ENCODE measurements at places on chromosomes 3 and 15.

DNA sequence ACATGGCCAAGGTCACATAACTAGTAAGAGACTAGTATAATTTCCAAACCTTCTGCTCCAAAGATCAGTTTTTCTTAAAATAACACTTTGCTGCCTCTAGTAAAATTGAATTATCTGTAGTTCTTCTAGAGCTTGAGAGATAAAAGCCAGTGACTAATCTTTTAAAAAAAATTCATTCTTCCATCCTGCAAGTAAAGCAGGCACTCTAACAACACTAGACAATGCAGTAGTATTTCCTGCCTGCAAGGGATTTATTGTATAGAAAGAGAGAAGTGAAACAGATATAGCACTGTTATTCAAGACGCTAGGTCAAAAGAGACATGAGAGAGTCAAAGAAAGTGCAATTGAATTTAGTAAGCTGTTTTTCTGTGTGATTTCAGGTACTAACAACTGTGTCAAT is 159.5 kb upstream of the TBC1D5 start:
- DNase-seq = peak; percentile 13

DNA sequence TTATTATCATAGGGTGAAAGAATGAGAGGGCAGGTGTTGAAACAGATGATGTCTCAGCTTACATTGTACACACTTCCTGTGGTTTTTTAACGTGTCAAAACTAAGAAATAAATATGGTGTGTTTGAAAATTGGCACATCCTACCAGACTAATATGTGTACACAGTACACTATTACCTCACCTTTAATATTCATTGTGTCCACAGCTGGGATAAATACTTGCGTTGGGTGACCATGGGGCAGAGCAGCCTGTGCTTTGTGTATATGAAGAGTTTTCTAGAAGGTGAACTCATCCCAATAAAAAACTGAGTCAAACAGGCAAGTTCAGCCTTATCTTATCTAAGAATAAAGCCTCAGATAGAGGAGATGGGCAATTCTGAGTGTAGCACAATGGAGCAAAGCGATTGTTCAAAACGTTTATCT is 17.3 kb downstream of the SUCNR1 start:
- peak; percentile 98 for DNase-seq

DNA sequence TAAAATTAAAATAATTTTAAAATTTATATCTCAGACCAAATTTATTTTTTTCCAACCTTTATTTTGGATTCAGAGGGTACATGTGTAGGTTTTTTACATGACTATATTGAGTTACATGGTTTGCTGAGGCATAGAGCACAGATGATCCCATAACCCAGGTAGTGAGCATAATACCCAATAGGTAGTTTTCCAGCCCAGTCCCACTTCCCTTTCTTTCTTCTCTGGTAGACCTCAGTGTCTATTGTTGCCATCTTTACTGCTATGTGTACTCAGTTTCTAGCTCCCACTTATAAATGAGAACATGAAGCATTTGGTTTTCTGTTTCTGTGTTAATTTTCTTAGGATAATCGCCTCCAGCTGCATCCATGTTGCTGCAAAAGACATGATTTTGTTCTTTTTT is 338.1 kb downstream of the EFHB start:
- no peak for DNase-seq

DNA sequence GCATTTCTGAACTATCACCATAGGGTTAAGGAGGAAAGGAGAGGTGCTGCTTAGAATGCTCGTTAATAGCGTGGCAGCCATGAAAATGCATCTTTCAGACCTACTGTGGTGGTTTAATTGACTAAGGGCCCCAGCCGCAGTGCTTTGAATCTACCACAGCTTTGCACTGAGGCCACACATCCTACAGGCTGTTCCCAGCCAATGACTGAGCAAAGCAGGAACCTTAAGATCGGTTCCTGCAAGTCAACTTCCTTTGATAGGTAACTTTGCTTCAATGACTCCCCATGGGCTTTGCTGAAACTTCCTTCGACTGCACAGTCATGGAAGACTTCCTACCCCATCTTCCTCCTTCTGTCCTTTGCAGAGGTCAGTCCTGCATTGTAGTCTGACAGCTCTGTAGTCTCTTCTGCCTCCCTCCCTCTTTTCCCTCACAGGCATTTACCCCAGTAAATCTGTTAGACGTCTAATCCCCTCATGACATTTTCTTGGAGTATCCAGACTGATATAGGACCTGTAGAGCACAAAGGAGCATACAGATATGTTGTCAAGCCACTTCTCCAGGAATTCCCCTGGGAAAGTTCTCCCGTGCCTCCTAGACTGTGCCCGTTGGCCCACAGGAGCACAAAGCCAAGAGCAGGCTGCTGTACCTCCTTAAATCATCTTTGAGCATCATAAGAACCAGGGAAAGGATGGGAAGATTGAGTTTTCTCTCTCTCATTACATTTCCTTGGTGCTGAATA is 2.6 kb upstream of the BCL2A1 start:
- no peak for DNase-seq

GRCh38 chr3:58864480-58864879 is 185.3 kb downstream of the CFAP20DC start:
- peak; percentile 42 for DNase-seq

DNA sequence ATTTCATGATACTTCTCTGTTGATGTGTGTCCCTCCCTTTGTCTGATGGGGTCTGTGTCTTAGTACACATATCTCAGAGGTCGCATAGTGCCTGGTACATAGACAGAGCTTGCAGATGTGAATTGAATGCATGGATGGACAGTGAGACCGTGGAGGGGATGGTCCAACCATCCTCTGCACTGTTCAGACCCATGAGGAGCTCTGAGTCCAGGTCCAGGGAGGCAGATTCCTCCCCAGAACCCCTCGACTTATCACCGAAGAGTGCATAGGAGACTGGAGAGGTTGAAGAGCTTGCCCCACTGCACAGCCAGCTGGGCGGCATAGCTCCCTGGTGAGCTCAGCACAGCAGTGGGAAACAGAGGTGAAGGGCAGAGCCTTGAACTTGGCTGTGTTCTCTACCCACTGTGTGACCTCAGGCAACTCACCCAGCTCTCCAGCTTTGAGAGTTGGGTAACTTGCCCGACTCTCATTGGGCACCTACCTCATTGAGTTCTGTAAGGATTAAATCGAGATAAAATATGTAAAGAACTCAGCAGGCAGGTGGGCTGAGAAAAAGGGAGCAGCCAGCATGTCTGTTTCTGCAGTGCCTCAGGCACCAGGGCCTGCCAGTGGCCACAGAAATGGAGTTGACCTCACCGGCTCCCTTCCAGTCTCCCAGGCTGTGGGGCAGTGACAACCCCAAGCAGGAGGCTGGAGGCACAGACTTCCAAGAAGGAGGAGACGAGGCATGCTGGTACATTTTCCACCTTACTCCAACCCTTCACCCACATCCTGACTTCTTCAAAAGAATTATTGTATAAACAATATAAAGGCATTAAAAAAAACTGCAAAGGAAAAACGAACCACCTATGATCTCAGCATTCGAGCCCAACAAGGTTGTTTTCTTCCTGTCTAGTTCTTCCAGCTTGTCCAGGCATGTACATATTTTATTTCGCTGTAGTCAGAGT is 54.1 kb upstream of the TFRC start:
- DNase-seq = peak; percentile 98

DNA sequence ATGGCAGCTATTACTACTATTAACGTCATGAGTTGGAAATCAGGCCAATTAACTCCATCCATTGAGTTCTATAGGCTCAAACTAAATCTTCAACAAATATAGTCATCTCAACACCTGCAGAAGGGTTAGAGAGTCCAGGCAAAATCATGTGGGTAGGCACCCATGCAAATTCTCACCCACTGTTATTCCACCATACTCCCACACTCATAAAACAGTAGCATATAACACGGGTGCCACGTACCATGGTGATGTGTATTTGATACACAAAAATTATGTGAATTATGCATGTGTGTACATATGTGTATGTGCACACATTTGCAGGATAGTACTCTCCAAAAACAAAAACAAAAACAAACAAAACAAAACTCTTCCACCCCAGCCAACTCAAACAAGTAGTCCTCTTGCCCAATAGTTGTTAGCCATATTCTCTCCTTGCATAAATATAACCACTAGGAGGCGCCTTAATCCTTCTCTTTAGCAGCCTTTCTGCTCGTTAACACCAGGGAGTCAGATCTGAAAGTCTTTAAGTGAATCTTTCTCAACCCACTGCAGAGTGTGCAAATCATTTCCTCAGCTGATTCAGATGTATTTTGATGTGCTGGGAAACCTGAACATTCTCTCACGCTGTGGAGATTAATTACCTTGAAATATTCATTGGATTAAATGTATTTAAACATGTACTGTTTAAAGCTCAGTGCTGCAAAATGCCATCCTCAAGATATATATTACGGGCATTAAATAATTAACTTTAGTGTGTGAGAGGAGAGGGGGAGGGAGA is 38.0 kb upstream of the COPB2 start:
- peak; percentile 79 for DNase-seq

DNA sequence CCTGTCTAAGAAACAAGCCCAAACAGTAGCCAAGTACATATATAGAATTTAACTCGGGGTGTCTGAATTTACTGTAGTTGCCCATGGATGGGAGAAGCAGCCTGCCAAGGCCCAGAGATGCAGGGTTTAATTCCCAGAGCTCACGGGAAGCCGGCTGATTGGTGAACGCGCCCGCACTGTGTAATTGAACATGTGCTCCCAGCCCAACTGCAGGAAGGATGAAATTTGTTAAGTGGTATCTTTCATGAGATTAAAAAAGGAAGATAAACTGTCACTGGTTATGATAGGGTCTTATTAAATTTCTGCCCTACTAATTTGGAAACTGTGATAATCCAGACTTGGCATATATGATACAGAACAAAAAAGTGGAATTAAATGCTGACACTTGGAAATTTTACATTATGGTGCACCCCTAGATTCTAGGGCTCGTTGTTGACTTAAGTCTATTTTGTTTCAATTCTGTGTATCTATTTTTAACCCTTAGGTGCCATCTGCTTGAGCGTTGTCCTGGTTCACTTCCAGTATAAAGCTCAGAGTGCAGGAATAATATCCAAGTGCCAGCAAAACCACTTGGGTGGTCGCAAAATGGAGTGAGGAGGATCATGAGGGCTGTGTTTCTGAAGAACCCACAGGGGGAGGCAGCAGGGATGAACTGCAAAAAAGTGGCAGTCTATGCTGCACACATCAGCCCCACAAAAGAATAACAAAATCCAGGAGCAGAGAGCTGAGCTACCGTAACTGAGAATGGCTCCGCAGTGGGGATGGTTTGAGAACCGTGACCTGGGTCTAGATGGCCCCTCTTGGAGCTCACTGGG is 13.8 kb upstream of the TMC3 start:
- no peak for DNase-seq

GRCh38 chr3:193605876-193606275 is 12.9 kb downstream of the OPA1 start:
- DNase-seq = peak; percentile 62

Measured in bronchial epithelial cell (primary cell).